ENCODE measurements at places on chromosomes 7 and 10.

DNA sequence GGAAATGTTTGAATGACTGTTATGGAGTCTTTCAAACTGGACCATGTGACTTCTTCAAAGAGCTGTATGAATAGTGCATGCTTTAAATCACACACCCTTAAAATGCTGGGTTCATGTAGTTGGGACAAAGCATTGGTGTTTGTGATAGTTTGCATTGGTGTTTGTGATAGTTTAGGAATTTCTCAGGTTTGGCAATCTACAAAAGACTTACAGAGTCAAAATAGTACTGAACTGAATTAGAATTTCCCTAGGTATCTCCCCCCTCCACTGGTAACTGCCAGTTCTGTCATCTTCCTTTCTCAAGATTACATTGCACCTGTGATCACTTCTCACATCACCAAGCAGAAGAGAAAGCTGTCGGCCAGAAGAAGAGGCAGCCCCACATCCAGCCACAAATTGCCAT, 261.1 kb downstream of the GATA3 start:
- no peak for DNase-seq

GRCh38 chr7:45918556-45918955, 2.5 kb downstream of the IGFBP3 start:
- no peak for DNase-seq

DNA sequence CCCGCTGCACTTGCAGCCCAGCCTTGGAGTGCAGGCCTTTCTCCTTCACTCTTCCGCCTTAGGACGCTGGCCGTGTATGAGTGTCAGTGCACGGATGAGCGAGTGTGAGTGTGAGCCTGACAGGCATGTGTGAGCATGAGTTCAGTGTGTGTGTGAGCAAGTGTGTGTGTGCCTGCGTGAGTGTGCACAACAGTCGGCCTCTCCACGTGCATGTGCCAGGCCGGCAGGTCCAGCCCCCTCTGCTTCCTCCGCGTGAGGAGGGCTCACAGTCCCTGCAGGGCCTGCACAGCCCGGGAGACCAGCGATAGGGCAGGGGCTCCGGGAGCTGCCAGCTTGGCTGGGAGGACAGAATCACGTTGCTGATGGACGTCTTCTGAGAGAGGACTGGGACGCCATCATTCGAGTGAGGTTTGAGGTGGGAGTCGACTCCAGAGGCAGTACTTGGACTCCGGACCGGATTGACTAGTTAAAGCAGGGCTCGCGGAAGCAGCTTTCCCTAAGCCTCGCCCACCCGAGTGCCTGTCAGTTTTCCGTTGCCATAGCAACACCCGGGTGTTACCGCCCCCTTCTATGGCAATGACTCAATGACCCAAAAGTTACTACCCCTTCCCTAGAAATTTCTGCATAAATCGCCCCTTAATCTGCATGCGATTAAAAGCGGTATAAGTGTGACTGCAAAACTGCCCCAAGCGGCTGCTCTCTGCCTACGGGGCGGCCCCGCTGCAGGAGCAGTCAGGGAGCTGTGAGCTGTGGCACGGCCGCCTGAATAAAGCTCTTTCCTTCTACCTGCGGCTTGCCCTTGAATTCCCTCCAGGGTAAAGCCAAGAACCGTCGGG, 19.6 kb upstream of the CFAP46 start:
- peak; percentile 53 for DNase-seq

DNA sequence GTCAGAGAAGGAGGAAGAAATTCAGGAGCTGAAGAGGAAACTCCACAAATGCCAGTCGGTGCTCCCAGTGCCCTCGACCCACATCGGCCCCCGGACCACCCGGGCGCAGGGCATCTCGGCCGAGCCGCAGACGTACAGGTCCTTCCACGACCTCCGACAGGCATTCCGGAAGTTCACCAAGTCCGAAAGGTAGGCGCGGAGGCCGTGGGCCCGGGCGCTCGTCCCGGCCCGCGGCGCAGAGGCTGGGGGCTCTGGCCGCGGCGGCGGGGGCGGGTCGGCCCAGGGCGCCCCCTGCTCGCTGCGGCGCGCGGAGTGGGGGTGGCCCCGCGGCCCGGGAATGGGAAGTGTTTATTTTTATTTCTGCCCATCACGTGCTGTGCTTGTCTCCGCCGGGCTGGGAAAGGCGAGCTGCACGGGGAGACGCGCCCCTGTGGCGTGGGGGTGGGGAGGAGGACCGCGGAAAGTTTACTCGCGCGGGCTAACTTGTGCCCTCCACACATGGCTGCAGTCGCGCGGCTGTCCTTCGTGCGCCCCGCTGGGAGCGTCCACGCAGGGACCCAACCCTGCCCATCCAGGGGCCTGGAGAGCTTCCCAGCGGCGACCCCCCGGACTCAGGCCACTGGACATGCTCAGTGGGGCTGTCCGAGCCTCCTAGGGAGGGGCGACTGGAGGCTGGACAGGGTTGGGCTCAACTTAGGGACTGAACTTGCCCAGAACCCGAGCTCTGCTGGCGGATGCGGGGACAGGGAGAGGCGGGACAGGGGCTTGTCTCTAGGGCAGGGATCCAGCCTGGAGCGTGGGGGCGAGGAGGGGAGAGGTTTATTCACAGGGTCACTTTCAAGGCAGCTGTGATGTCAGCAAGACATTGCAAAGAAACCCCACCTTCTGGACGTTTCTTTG, 82.6 kb upstream of the PRKG1 start:
- no peak for DNase-seq

GRCh38 chr10:7085913-7086589, 324.8 kb downstream of the SFMBT2 start:
- no peak for DNase-seq

GRCh38 chr10:121096617-121097431, 245.7 kb downstream of the WDR11 start:
- no peak for DNase-seq

DNA sequence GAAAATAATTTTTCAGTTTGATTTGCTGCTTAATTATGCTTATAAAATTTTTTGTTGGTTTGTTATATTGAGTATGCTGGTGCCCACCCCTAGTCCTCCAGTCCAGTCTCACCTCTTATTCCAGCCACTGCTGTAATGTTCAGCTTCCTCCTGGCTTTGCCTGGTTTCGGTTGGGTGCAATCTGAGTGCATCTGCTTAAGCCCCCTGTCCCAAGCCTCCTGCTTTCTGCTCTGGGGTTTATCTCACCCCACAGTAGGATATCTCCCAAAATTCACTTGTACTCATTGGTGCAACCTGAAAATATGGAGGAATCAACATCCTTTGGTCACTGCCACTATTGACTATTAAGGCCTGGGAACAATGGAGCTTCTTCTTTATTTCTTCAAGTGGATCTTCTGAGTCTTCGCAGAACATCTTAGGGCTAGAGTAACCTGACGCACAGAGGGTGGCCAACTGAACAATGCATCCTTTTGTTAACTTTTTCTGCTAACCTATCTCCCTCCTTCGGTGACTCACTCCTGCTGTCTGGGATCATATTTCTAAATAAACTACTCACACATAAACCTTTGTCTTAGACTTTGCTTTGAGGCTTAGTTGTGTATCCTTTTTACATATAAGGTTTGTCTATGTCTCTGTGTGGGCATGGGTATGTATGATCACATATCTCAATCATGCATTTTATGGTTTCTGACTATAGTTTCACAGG, 19.1 kb upstream of the SOSTDC1 start:
- no peak for DNase-seq

- no peak for DNase-seq
Observed at GRCh38 chr10:117581961-117582360, 39.4 kb downstream of the EMX2 start.

DNA sequence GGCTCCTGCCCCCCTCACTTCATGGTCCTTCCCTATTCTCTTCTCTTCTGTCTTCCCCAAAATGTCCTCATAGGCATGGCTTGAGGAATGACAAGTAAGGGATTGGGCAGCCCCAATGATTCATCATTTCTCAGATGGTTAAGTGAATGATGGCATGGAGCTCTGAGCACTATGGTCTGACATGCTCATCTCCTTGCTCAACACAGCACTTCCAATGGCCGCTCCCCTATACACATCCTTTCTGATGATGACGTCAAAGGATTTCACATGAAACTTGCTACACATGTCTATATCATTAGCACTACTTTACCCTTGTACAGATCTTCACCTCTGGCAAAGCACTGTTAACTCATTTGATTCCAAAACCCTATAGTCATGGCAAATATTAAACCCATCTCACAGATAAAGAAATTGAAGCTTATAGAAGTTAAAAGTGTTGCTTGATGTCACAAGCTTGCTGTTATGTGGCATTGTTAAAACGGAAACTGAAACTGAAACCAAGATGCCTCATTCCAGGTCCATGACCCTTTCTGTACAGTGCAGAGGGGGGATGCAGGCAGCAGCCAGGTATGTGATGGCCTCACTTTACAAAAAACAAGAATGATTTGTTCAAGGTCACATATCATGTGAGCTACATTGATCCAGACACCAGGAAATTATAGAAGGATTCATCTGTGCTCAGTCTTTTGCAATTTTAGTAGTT, 90.0 kb upstream of the PLXNA4 start:
- no peak for DNase-seq

DNA sequence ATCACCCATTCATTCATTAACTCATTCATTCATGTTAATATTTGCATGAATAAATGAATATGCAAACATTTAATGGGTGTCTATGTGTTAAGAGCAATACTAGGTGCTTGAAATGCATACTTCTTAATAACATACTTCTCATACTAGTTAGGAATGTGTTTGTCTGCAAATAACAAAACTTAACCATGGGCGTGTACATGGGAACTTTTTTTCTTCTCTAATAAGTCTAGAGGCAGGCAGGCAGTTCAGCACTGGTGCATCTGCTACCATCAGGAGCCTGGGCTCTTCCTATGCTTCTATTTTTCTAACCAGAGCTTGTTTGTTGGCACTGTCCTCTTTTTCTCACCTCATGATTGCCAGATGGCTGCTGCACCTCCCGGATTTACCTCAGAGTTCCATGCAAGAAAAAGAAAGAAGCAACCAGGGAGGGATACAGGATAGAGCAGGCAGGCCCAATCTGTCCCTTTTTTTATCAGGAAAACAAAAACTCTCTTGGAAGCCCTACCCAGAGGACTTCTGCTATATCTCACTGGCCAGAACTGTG, 22.7 kb downstream of the CDHR3 start:
- no peak for DNase-seq

- DNase-seq, result no peak
Observed at GRCh38 chr7:117091721-117092120, 138.4 kb downstream of the ST7 start.

GRCh38 chr10:132616170-132616995, 78.8 kb downstream of the INPP5A start:
- DNase-seq, result peak; percentile 46

DNA sequence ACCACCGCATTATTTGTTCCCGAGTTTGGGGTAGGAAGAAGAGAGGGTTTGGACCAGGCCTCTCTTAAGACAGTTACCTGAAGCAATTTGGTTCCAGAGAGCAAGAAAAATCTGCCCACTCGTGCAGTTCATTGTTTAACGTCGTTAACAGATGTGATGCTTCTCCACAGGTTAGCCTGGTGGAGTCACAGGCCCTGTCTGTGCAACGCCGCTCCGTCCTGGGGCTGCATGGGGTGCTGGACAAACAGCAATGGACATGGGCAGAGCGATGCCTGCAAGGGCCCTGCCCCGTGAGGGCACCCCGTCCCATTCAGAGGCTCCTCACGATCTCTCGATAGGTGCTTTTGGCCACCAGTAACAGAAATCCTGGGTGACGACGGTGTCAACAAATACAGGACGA, 9.7 kb downstream of the FOXL3 start:
- DNase-seq, result no peak

- no peak for DNase-seq
Observed at GRCh38 chr7:83439026-83439425, 209.9 kb downstream of the SEMA3E start.

- no peak for DNase-seq
Observed at GRCh38 chr10:98910048-98910447, 325.6 kb downstream of the HPSE2 start.

DNA sequence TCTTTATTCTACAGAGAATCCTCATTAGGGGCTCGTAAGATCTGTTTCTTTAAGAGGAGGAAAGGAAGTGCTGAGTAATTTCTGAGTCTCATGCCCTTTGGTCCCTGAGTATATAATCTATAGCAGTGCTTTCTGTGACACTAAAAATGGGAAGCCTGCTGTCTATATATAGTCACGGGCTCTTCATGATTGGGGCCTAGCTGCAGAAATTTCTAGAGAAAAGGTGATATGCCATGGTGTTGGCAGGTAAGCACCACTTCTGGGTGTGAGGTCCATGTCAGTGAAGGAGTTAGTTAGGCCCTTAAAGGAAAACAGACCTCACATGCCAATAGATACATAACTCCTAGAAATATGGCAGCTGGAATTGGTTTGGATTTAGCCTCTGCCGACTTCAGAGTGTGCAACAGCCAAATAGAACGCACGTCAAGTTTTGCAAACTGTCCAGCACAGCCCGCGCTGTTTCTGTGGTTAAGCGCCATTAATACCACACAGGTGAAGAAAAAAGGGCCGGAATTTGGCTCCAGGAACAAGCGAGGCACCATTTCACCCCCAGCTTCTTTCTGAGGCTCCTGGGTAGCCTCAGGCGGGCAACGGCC, 123.2 kb downstream of the TACC2 start:
- DNase-seq, result no peak

- DNase-seq, result no peak
Observed at GRCh38 chr10:66273966-66274519, 651.8 kb upstream of the LRRTM3 start.

- peak; percentile 64 for DNase-seq
Observed at GRCh38 chr7:129271500-129272355, 46.9 kb downstream of the AHCYL2 start.

- DNase-seq, result no peak
Observed at GRCh38 chr10:63166742-63167258, 33.7 kb downstream of the NRBF2 start.

DNA sequence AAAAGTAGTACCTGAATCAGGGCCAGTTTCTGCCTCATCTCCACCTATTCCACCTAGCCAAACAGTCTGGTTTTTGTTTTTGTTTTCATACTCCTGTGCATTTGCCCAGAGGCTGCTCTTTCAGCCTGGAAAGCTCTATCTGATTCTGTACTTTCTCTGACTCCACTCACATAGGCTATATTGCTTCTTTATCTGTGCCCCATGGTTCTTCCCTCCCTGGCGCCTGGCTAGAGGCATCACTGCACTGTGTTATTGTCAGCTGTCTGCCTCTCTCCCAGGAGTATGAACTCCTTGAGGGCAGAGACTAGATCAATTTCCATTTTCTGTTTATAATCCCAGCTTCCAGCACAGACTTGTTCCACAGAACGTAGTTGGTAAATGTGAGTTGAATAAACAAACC, 5.1 kb upstream of the LMOD2 start:
- no peak for DNase-seq

- DNase-seq, result no peak
Observed at GRCh38 chr10:108812296-108812695, 1111.0 kb downstream of the XPNPEP1 start.

DNA sequence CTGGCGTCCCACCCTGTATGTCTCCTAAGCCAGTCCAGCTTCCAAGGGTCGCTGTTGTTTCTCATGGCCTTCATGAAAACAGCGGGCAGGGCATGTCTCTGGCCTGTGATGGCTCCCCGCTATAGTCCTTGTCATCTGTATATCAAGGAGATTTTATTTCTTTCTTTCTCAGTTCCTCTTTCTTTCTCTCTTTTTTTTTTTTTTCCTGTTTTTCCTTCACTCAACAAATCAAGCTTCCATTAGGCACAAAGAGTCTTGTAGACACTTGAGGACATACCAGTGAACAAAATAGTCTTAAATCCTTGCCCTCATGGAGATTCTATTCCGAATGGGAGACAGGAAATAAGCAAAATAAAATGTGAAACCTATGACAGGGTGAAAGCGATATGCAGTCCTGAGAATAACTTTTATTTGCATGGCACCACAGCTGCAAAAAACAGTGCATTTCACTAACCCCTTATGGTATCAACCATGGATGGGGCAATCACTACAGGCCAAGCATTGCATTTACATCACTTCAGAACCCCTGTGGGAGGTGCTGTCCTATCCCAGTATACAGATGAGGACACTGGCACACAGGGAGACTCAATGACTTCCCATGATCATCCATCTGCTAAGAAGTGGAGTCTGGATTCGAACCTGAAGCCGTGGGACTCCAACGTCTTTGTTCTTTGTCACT, 50.7 kb downstream of the SYPL1 start:
- no peak for DNase-seq
